ENCODE measurements at places on chromosomes 16 and 17. TPM values are rescaled to one million over a fixed set of nuclear protein-coding genes. Genes with fewer than 3 reads are reported as not detected.

ADAM11 gene
- 8.6 TPM for total RNA-seq

TOM1L1 gene
- total RNA-seq: 54.8 TPM

XAF1 gene
- total RNA-seq: 1.0 TPM

PPY gene
- 1.3 TPM for total RNA-seq

RPA1 gene
- total RNA-seq: 31.4 TPM

ITGA2B gene
- total RNA-seq: 0.43 TPM

CDH16 gene
- total RNA-seq: not detected

SLFN14 gene
- not detected for total RNA-seq

C16orf89 gene
- total RNA-seq: 0.13 TPM

BEAN1 gene
- 1.4 TPM for total RNA-seq

EVPLL gene
- total RNA-seq: not detected

GPRC5B gene
- total RNA-seq: 49.2 TPM

TBC1D3L gene
- total RNA-seq: 1.9 TPM

KRT15 gene
- total RNA-seq: 0.13 TPM

CNTNAP4 gene
- 3.8 TPM for total RNA-seq

SCNN1G gene
- total RNA-seq: not detected

TELO2 gene
- total RNA-seq: 9.8 TPM

CA7 gene
- not detected for total RNA-seq

CSNK2A2 gene
- total RNA-seq: 18.9 TPM

RPL38 gene
- total RNA-seq: 8,102 TPM

FOXF1 gene
- not detected for total RNA-seq

CCL1 gene
- not detected for total RNA-seq
